ENCODE measurements at places on chromosomes 7 and 10.

GRCh38 chr10:71933651-71934050 is 30.5 kb upstream of the CHST3 start:
- ATAC-seq, result no peak

DNA sequence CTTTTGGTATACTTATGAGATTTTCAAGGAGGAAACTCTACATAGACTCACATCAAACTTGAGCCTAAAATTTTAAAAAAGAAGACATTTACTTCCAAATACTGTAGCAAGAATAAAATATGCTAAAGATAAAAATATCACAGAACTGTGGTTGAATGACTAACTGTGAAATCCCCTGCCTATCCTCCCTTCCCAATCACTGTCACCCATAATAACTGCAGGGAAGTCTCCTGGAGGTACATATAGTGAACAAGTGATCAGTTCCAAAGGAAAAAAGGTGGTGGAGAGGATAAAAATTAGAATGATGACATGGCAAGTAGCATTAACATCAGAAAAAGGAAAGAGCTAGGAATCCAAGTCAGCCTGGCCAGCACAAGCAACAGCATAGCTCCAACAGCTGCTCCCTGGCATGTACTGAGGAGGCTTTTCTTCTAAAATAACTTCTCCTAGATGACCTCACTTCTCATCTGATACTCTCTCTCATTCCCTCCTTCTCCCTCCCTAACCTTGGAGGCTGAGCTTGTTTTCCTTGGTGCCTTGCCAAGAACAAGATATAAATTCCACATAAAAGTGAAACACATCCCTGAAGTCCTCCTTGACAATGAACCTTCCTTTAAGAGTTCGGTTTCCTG is 124.0 kb downstream of the IQUB start:
- peak; percentile 100 for ATAC-seq

DNA sequence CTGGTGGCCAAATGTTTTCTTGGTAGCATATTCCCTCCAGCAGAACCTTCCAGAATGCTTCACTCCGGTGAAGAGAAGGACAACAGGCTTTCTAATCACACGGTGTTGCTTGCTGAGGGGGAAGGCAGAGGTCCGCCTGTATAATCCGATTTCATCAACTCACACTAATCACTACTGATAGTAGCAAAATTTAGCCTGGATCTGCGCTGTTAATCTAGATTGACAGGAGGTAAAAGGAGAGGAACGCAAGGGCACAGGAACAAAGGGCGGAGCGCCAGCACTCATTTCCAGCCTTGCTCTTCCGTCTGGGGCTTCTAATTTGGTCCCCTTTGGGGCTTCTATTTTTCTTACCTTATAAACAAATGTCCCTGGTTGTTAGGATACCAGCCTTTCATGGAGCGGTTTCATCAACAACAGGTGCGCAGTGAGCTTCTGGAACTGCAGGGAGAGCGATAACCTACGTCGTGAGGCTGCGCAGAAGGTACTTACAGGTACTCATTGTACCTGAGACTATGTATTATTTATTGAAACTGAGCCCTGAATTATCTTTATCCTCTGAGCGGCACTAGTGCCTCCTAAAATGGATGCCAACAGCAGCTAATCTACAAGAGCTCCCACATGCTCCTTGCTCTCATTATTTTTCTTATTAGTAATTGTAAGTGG is 150.6 kb downstream of the CACNB2 start:
- ATAC-seq, result no peak

DNA sequence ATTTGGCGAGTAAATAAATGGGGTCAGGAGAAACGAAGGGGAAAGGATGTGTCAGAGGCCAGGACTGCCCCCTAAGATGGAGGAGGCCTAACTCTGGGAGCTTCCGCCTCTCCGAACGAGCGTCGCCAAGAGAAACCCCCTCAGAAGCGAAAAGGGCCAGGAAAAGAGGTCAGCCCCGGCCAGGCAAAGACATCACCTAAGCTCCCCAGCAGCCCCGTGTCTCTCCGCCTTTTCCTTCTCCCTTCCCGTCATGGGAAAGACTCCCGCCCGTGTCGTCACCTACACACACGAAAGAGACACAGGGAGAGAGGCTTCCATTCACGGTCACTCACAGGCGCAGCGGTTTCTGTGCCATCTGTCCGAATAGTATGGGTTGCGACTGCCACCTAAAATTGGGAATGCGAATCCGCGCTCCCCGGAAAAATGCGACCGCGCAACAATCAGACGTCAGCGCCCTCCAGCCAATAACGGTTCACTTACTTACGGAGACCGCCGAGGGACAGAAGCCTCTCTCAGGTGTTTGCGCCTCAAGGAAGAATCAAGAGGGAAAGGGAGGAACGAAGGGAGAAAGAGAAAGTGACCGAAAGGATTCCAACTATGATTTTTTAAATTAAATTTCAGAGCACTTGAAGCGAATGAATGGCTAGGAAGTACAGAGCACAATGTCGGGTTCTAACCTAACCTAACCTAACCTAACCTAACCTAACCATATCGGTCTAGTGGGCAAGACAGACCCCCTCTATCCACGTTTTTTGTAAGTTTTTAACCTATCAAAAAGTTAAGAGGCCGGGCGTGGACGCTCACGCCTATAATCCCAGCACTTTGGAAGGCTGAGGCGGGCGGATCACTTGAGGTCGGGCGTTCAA is at the start of gene CWF19L1:
Gene CWF19L1 (minus strand): TSS at position 400 of the 866 bp plus-strand sequence. CDS start 45 bp downstream, at position 355.
- peak; percentile 89 for ATAC-seq

GRCh38 chr7:33873518-33873917 is 31.8 kb upstream of the BMPER start:
- peak; percentile 36 for ATAC-seq

- no peak for ATAC-seq
Measured at GRCh38 chr7:137862358-137862757, 15.6 kb upstream of the DGKI start.

- ATAC-seq, result peak; percentile 94
Measured at GRCh38 chr10:128125944-128126764, at the start of gene MKI67. Gene MKI67, minus strand, starts transcription at chr10:128126423. Its CDS starts 756 bp downstream, at chr10:128125667.

DNA sequence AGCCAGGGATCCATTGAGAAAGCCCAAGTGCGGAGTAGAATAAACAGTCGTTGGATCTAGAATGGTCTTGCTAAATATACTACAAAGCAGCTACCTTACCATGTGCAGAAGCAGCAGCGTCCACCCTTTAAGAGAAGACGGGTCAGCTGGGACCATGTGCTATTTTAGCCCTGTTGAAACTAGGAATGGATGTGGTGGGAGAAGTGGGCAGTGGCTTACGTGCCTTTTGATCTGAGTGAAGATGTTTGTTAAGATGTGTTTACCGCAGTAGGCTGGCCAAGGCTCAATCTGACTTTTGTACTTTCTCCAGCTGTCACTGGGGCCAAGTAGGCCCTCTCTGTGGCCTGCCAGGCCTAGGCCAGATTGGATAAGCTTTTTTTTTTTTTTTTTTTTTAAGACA is 9.2 kb downstream of the HABP2 start:
- ATAC-seq, result no peak

GRCh38 chr7:104552102-104552501 is 223.7 kb downstream of the LHFPL3 start:
- peak; percentile 77 for ATAC-seq

DNA sequence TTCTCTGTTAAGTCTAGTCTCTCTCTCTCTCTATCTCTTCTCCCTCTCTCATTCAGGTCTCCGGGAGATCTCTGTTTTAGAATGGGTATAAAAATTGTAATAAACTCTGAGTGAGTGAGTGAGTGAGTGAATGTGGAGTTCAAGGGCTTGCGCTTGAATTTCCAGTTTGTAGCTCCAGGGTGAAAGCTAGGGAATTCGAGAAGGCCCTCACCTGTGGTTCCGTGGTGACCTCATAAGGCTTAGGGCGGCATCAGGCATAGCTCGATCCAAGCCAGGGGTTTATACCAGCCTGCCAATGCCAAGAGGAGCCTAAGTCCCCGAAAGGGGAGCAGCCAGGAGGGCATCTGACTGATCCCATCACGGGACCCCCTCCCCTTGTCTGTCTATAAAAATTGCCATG is 456 bp downstream of the AKR1B15 start:
- no peak for ATAC-seq

GRCh38 chr10:78437407-78437768 is 403.7 kb downstream of the RPS24 start:
- no peak for ATAC-seq

DNA sequence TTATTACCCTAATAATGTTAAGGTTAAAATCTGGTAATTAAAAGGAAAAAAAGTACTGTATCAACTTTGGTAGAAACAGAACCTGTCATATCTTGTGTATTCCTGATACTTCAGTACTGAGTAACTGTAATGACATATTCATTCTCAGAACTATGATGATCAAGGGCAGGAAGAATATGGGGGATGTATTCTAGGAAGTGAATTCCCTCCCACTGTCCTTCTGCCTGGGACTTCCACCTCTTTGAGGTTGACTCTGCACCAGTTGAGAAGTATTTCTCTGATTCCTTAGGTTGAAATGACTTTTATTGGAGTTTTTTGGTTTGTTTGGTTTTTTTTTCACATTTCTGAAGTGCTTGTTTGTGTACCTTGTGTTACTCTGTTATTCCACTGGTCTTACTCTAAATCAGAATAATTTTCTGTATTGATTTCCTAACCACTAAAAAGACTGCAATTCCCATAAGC is 36.9 kb downstream of the WASL start:
- peak; percentile 34 for ATAC-seq

DNA sequence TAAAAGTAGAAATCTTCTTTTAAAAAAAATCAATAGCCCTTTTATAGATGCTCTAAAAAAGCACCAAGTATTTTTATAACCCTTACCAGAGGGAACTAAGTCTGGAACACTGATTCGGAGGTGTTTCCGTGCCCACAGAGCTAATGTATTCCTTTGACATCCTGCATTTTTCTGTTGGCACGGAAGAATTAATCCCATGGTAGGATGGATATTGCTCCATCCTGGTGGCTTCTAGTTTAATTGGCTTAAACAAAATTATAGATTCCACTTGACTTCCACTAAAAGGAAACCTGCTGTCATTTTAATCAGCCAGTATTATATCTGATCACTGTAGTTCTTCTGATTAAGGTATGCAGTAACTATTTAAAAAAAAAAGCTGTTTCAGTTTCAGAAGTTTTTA is 164.0 kb upstream of the NPS start:
- ATAC-seq, result no peak

DNA sequence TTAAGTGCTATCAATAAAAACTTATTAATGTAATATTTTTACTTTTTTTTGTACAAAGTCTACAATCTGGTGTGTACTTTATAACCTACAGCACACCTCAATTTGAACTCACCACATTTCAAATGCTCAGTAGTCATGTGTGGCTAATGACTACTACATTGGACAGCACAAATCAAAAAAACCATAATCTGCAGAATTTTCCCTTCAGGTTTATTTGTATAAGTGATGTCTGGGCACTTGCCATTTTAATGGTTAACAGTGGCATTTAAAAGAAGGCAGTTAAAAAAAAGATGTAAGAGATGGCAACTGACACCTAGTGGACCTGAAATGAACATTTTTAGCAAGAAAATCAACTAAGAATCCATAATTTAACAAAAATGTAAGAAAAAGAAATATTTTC is 124.6 kb upstream of the NRBF2 start:
- no peak for ATAC-seq

DNA sequence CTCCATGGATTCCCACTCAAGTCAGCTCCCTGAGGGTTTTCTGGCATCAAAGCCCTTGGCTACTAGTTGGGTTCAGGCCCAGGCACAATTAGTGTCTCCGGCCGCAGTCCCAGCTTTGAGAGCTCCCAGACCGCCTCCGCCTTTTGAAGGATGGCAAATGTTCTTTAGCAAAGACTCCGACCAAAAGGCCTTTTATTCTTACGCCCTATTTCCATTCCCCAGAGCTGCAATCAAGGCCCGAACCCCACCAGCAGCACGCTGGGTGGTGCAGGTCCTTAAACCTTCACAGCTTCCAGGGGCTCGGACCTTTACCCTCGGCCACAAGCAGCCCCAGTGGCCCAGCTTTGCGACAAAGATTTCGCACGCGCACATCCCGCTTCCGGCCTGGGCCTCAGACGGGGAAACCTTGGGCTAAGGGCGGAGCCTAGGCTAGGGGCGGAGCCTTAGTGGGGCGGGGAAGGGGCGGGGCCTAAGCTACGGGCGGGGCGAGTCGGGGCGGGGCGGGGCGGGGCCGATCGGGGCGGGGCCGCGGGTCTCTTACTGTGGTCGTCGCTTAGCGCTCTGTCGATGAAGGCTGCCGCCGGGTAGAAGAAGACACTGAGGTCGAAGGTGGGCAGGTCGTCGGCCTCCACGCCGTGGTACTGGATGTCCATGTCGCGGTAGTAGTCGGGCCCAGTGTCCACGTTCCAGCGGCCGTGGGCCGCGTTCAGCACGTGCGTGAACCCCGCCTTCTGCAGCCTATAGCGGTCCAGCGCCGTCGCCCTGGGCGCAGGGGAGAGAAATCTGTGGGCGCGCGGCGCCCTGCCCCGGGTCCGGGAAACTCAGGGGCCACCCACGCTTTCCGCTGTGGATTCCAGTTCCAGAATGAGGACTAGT is 68.0 kb upstream of the SAMD8 start:
- ATAC-seq, result no peak

DNA sequence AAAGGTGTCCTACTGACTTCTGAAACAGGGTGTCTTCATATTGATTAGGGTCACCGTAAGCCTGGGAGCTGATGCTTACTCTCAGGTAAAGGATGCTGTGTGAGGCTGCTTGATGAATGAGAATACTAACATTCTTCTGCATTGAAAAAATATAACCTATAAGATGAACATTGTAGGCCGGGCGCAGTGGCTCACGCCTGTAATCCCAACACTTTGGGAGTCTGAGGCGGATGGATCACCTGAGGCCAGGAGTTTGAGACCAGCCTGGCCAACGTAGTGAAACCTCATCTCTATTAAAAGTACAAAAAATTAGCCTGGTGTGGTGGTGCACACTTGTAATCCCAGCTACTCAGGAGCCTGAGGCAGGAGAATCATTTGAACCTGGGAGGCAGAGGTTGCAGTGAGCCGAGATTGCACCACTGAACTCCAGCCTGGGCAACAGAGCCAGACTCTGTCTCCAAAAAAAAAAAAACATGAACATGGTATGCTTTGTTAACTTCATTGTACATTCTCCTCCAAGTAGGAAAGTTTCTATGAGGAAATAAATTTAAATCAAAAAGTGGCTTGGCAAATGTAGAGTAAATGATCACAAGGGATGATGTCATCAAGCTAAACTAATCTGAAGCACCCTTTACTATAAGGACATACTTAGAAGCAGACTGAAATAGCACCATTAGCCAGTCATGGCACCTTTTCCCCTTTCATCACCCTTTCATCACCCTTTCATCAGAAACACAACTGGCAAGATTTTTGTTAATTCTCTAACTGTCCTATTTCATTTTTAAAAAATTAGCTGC is 1.5 kb upstream of the BRAF start:
- no peak for ATAC-seq

- no peak for ATAC-seq
Measured at GRCh38 chr7:78346827-78347226, 548.3 kb downstream of the PHTF2 start.

- no peak for ATAC-seq
Measured at GRCh38 chr7:82080254-82080927, 310.5 kb upstream of the HGF start.

DNA sequence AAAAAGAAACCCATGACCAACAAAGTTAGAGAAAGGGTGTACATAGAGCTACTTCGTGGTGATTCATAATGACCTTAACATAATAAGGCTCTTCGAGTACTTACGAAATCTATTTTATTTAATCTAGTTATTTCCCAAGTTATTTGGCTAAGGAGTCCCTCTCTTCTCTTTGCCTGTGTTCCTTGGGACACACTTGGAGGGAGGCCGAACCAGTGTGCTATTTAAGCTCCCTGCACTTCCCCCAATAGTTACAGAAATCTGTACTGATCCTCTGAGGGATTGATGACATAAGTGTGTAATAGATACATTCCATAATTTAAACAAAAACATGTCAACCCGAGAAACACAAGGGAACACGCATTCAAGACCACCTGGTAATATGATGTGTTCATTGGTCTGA is 351.1 kb downstream of the GATA3 start:
- no peak for ATAC-seq
